ENCODE measurements at places on chromosomes 3 and 15.

GRCh38 chr15:71440489-71441110, 325.3 kb downstream of the THSD4 start:
- DNase-seq, result no peak

DNA sequence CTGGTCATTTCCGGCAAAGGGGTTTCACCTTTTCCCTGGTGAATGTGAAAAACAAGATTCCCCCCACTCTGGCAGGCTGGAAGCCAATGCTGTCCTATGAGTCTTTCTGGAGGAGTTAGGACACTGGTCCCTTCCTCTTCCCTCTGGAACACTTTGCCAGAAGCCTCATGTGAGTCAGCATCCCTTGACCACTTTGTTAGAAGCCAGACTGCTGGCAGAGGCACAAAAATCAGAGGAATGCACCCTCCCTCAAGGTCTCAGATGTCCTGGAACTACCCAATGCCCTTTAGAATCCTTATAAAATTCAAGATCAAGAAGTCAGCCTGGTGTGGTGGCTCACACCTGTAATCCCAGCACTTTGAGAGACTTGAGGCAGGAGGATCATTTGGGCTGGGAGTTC, 26.6 kb downstream of the ITGB5 start:
- no peak for DNase-seq

DNA sequence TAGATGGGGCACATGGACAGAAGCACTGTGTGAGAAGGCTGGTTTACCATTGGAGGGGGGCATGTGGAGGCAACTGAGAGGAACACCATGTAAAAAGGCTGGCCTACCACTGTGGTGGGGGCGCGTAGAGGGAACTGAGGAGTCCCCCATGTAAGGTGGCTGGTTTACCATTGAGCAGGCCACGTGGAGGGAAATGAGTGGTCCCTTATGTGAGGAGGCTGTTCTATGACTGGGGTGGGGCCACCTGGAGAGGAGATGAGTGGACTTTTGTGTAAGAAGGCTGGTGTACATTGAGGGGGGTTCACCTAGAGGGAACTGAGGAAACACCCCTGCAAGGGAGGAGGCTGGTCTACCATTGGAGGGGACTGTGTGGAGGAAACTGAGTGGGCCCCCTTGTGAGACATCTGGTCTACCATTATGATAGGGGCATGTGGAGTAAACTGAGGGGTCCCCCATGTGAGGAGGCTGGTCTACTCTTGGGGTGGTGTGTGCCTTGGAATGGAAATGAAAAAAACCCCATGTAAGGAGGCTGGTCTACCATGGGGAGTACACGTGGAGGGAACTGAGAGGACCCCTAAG, 156.9 kb downstream of the FBLN2 start:
- DNase-seq, result no peak

GRCh38 chr3:158330870-158331269, 221.0 kb downstream of the RSRC1 start:
- no peak for DNase-seq

- no peak for DNase-seq
Measured at GRCh38 chr3:139455855-139456254, 20.5 kb downstream of the RBP2 start.

DNA sequence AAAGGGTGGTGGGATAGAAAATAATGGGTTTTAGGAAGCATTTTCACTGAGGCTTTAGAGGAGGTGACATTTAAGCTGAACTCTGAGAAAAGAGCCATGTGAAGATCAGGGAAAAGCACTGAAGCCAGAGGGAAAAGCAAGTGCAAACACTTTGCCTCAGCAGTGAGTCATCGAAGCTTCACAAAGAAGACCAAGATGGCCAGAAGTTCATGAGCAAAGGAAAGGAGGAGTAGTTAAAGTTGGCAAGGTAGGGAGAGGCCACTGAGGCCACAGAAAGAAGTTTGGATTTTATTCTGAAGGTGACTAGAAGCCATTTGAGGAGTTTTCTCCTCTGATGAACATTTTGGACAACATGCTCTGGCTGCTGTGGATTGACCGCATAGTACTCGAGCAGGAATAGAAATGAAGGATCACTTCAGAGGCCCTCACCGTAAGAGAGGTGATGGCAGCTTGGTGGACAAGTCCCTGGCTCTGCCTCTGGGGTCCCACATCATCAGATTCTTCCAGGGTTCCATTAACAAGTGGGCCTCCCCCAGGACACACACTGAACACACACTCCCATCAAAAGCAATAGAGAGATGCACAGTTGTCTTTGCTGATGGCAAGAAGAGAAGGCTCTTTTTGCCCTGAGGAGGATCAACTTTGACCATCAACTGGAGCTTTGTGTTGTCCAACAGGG, 75.5 kb downstream of the TOP2B start:
- no peak for DNase-seq

DNA sequence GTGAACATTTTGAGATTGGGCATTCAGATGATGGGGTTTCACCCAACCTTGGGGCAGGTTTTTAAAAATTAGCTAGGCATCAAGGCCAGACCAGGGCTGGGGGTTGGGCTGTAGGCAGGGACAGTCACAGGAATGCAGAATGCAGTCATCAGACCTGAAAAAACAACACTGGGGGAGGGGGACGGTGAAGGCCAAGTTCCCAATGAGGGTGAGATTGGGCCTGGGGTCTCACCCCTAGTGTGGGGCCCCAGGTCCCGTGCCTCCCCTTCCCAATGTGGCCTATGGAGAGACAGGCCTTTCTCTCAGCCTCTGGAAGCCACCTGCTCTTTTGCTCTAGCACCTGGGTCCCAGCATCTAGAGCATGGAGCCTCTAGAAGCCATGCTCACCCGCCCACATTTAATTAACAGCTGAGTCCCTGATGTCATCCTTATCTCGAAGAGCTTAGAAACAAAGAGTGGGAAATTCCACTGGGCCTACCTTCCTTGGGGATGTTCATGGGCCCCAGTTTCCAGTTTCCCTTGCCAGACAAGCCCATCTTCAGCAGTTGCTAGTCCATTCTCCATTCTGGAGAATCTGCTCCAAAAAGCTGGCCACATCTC, 6.1 kb downstream of the RHO start:
- DNase-seq, result no peak

- no peak for DNase-seq
Measured at GRCh38 chr3:37640636-37641375, 220.9 kb upstream of the CTDSPL start.
